ENCODE measurements at places on chromosomes 5 and 9.

DNA sequence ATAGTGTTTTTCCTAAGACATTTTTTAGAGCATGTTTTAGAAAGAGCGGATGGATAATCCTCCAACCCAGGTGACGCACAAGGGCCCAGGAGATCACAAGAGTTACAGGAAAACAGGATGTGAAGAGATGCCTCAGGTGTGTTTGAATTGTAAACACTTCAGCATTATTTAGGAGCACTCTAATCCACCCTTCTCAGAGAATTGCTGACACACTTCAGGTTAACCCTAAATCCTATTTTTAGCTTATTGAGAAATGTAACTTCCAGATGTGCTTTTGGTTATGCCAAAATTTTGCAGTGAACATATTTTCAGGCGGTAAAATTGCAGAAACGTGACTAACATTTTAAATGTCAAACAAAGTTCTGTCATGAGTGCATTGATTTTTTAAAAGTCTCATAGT lies 755.4 kb upstream of the CTNND2 start:
- no peak for DNase-seq

GRCh38 chr5:179345183-179345432 lies 153 bp downstream of the ADAMTS2 start:
- no peak for DNase-seq

GRCh38 chr9:9284201-9284600 lies 1328.6 kb downstream of the PTPRD start:
- DNase-seq: no peak

GRCh38 chr9:23820451-23821374 lies 5.3 kb downstream of the ELAVL2 start:
- no peak for DNase-seq

DNA sequence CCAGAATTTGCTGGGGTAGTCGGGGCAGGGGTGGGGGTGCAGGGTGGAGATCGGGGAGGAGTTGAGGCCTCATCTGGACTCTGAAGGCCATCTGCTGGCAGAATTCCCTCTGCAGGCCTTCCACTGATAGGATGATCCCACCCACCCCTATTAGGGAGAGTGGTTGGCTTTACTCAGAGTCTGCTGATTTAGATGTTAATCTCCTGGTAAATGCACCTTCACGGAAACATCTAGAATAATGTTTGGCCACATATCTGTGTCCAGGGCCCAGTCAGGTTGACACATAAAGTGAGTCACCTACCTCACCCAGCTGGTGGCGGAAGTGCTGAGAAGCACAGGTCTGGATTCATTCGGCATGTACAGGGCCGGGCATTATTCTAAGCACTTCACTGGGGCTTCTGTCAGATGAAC lies 50.0 kb downstream of the DAPK1 start:
- DNase-seq: no peak

GRCh38 chr9:114467910-114468309 lies 37.4 kb downstream of the WHRN start:
- no peak for DNase-seq

GRCh38 chr9:83451308-83451707 lies 86.9 kb downstream of the FRMD3 start:
- DNase-seq: no peak

DNA sequence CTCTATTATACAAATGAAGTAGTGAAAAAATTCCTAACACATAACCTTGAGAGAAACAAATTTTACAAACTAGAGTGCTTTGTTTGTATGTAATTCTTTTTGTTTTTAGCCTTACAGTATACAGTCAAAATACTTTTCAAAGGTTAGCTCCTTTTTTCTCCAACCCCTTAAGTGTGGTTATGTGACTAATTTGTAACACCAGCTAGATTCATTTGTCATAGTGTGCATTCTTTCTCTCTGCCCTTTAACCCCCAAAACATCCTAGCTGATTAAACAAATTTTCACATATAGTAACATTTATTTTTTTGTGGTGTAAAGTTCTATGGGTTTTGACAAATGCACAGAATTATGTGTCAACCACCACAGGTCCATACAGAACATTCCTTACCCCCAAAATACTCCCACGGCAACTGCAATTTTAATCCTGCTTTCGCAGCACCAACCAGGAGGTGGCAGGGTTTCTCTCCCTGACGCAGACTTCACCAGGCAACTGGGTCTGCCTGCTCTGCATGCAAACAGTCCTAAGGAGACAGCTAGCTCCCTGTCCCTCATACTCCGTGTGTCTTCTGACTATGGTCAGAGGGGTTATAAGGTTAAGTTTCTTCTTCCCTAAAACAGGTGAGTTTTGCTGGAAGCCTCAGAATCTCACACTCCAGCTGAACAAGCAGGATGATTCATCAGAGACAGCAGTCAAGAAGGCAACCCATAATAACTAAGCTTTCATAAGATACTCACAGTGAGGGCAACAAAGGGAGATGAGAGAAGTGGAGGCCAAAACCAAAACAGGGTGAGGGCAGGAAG lies 44.5 kb upstream of the NR5A1 start:
- DNase-seq: no peak

DNA sequence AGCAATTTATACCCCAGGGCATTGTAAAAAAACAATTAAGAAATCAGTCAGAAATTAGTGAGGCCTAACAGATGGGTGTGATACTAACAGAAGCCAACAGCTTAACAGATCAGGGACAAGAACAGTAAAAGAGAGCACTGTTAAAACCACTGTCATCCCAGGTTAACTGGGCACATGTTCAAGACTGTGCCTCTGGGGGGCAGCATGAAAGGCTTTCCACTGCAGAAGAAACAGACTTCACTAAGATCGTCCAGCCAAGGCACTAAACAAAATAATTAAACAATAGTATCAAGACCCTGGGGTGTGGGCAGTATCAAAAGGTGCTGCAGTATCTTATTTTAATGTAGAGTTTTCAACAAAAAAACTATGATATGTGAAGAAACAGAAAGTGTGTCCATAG lies 43.5 kb downstream of the FBN2 start:
- DNase-seq: no peak

DNA sequence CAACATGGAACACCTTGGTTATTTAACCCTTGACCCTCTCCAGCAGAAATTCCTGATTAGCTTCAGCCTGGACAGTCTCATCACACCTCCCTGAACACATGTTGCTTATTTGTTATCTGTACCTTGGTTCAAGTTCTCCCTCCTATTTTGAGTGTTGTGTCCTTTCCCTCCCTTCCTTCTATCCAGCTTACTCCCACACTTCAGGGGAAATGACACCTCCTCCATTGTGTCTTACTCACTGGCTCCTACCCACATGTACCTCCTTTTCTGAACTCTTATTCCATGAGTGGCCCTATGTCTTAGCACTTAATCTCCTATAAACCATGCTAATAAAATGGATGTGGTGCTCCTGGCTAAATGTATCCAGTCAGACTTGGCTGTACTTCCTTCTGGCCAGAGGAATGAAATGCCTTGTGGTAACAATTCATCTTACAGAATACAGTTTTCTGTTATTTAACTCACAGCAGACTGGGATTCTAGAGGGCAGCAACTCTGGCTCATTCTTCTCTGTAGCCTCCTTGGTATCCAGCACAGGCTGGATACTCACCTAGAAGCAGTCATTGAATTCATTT lies 11.2 kb downstream of the LIX1 start:
- DNase-seq: no peak

DNA sequence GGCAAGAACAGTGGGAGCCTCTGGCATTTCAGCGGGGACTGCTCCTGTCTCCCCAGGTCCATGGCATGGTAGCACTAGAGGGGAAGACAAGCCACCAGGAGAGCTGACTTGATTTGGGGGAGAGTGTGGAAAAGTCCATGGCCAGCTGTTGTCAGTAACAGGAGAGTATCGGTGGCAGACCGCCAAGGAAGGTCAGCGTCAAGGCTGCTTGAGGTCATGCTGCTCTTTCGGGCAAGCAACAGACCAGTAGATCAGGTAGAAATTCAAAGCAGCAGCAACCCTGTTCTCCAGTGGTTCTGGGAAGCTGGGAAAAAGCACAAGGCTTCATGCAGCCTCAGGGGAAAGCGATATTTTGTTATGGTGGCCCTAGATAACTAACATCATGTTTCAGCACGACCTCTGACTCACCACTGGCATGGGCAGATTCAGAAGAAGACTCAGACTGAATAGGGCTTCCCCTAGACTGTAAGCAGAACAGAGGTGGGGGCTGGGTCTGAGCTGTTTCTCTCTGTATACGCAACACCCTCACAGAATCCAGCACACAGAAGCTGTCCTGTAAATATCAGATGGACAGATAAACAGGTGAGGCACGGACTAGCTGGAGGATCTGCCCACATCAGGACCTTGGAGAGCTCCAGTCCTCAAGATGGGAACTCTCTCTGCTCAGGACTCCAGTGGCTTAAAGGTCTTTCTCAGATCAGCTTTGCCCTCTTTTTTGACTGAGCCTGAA lies 35.2 kb upstream of the PLEKHG4B start:
- DNase-seq: no peak

- no peak for DNase-seq
Observed at GRCh38 chr5:160787240-160787639, 64.8 kb downstream of the ATP10B start.

- no peak for DNase-seq
Observed at GRCh38 chr9:78189001-78189400, 46.9 kb upstream of the CEP78 start.

- DNase-seq: no peak
Observed at GRCh38 chr9:110967196-110967595, 71.1 kb downstream of the LPAR1 start.
